ENCODE measurements at places on chromosomes 2 and 18.

DNA sequence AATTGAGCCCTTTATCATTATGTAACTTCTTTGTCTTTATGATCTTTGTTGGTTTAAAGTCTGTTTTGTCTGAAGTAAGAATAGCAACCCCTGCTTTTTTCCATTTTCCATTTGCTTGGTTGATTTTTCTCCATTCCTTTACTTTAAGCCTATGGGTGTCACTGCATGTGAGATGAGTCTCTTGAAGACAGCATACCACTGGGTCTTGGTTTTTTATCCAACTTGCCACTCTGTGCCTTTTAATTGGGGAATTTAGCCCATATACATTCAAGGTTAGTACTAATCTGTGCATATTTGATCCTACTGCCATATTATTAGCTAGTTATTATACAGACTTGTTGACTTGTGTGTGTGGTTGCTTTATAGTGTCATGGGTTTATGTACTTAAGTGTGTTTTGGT lies 89.6 kb downstream of the NBEAL1 start:
- DNase-seq, result no peak

DNA sequence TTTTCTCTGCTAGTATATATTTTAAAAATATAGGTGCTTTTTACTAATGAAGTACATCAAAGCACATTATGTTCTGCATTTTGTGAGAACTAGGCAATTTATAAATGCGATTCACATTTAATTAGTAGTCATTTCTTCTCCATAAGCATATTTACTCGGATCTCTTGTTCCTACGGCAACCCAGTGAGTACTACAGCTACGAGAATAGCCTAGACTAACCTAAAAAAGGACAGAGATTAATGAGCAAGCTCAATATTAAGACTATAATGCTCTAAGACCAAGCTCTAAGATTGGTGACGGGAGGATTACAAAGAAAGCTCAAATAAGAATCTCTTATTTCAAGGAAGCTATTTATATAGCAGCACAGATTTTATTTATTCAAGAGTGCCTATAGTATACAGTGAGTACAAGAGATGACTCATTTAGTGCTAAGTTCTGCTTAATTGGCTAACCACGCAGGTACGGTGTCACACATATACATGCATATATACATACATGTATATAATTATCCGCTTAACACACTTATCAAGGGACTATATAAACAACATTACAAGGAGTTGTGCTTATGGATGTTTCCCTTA lies 364.7 kb downstream of the GPD2 start:
- no peak for DNase-seq

DNA sequence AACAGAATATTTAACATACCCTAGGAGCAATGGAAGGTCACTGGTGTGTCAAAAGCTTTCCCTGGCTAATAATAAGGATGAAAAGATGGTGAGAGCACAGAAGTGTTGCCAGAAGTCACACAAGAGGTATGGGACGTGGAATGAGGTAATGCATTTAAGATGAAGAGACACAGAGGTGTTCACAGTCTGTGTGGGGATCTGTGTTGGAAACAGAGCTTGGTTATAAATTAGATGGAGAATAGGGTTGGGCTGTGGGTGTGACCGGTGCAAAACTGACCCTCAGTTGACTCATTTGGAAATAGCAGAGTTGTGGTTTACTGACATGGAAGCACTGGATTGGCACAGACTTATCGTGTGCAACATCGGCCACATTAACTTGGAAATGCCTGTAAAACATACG lies 372.5 kb downstream of the SATB2 start:
- no peak for DNase-seq

- DNase-seq, result no peak
Measured at GRCh38 chr2:158713523-158714138, 81.5 kb upstream of the DAPL1 start.

GRCh38 chr2:17299891-17300540 lies 218.2 kb downstream of the RAD51AP2 start:
- DNase-seq, result no peak

All from CD4-positive, alpha-beta T cell treated with Interleukin-4 for 1 hour (primary cell).